ENCODE measurements at places on chromosomes 12 and 14.
A peak's percentile ranks its signal among the peaks of the same experiment; 100 is the strongest.

DNA sequence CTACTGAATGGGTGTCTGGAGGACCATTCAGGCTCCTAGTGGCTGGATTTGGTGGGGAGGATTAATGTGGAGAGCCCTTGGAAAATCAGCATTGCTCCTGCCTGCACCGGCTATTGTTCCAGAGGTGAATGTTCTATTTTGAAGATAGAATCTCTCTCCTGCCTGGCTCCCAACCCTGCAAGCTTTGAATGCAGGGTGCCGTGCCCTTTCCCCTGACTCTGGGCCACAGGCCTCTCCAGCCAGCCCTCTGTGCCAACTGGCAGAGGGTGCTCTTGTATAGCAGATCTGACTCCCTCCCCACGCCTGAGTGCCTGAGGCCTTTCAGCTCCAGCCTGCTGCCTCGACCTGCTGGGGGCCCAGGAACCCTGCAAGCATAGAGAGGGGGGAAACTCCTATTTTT lies 106.8 kb downstream of the TMEM260 start:
- no peak for DNase-seq
- no peak overlapping the region for H3K27ac ChIP-seq
- no peaks in the 10 kb centered on the region for H3K27me3 ChIP-seq
- no peaks in the 10 kb centered on the region for H3K36me3 ChIP-seq

GRCh38 chr14:77862154-77862786 lies 62.4 kb downstream of the ADCK1 start:
- no peak overlapping the region for H3K4me3 ChIP-seq
- no peak overlapping the region for H3K27ac ChIP-seq
- no peaks in the 10 kb centered on the region for H3K36me3 ChIP-seq
- DNase-seq, result peak; percentile 41
- no peaks in the 10 kb centered on the region for H3K27me3 ChIP-seq

GRCh38 chr14:54722791-54723432 lies 156.0 kb downstream of the SAMD4A start:
- H3K4me1 ChIP-seq, result no peaks in the 10 kb centered on the region
- no peaks in the 10 kb centered on the region for H3K36me3 ChIP-seq
- no peak overlapping the region for H3K27ac ChIP-seq
- H3K27me3 ChIP-seq, result no peaks in the 10 kb centered on the region
- no peak overlapping the region for H3K4me3 ChIP-seq

DNA sequence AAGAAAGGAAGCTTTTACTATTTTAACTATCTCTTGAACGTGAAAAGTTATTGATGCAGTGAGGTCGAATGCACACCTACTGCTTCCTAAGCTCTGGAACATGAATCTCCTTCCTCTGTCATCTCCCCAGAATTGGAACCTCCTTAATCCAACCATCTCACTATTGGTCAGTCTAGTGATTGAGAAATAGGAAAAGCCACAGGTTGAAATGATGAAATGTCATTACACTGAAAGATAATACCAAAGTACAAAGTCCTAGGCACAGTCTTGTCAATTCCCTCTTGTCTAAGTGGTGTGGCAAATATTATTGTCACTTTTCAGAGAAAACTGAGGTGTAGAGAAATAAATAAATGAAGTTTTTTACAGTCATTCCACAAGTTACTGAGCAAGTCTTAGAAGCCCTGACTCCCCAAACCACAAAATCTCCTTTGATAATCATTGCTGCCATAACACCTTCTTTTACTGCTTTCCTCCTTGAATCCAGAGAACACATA lies 19.5 kb upstream of the HIGD1C start:
- H3K27me3 ChIP-seq, result no peaks in the 10 kb centered on the region
- H3K4me3 ChIP-seq, result peak overlapping the region; percentile 2
- no peak for DNase-seq
- no peak overlapping the region for H3K27ac ChIP-seq

GRCh38 chr14:99047441-99048031 lies 224.5 kb downstream of the BCL11B start:
- H3K4me1 ChIP-seq, result no peaks in the 10 kb centered on the region
- no peaks in the 10 kb centered on the region for H3K36me3 ChIP-seq
- no peak overlapping the region for H3K4me3 ChIP-seq
- H3K27me3 ChIP-seq, result no peaks in the 10 kb centered on the region
- H3K27ac ChIP-seq, result no peak overlapping the region

DNA sequence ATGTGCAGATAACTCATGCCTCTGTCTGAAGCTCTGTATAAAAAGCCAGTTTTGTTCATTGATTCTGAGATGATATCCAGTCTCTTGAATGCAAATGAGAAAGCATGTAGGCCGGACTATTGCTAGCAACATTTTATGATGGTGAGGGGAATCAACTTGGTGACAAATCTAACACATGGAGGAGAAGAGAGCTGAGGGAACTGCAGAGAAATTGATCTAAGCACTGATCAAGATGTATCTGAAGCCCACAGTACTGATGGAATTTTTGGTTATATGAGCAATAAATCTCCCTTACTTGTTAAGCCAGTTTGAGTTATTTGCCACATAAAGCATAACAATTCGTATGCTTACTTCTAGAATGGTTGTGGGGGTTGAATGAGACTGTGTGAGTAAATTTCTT lies 295.6 kb upstream of the DDHD1 start:
- H3K27ac ChIP-seq, result no peak overlapping the region
- no peaks in the 10 kb centered on the region for H3K4me1 ChIP-seq

- no peaks in the 10 kb centered on the region for H3K36me3 ChIP-seq
- peak within 1 kb of the TSS; percentile 97 for H3K27ac ChIP-seq
- no peaks in the 10 kb centered on the region for H3K27me3 ChIP-seq
These were observed at the start of gene NAP1L1 for GRCh38 chr12:76083904-76084862. NAP1L1 (minus strand) TSS chr12:76084685; CDS start chr12:76074219, 10,466 bp downstream.

DNA sequence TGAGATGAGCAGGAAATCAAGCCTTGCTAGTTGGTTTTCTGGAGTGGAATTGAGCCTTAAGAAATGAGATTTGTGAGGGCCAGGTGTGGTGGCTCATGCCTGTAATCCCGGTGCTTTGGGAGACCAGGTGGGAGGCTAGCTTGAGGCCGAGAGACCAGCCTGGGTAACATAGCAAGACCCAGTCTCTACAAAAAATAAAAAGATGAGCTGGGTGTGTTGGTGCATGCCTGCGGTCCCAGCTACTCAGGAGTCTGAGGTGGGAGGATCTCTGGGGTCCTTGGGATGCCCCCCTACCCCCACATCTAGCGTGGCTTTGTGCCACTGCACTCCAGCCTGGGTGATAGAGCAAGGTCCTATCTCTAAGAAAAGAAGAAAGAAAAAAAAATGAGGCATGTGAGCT lies 104.2 kb upstream of the RTL1 start:
- DNase-seq, result no peak
- H3K4me3 ChIP-seq, result no peak overlapping the region
- H3K36me3 ChIP-seq, result no peaks in the 10 kb centered on the region
- H3K27me3 ChIP-seq, result no peaks in the 10 kb centered on the region
- peaks cover 31% of the 10 kb centered on the region for H3K4me1 ChIP-seq

GRCh38 chr14:99066378-99066777 lies 205.6 kb downstream of the BCL11B start:
- DNase-seq, result no peak
- H3K27ac ChIP-seq, result no peak overlapping the region
- H3K4me1 ChIP-seq, result no peaks in the 10 kb centered on the region
- H3K36me3 ChIP-seq, result peaks cover 9% of the 10 kb centered on the region

- H3K4me3 ChIP-seq, result no peak overlapping the region
- no peaks in the 10 kb centered on the region for H3K4me1 ChIP-seq
- no peak for DNase-seq
- H3K27me3 ChIP-seq, result no peaks in the 10 kb centered on the region
- H3K27ac ChIP-seq, result no peak overlapping the region
These were observed 53.3 kb downstream of the BMAL2 start for GRCh38 chr12:27385766-27386564.

DNA sequence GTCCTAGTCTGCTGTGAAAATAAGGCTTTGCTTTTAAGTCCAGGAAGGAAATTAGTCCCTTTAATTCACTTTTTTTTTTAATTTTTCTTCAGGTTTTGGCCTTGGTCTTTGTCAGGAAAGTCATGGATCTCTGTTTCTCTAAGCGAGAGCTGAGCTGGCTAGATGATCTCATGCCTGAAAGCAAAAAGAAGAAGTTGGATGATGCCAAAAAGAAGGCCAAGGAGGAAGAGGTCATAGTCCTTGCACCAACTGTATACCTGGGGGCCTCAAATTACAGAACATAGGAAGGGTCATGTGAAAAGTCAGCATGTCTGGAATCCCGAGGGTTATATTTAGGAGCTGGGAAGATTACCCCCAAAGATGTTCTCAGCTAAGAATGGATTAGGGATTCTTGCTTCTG lies 72.3 kb downstream of the SLC4A8 start:
- DNase-seq, result no peak
- H3K27ac ChIP-seq, result no peak overlapping the region
- H3K4me3 ChIP-seq, result no peak overlapping the region
- H3K4me1 ChIP-seq, result no peaks in the 10 kb centered on the region
- H3K27me3 ChIP-seq, result no peaks in the 10 kb centered on the region

DNA sequence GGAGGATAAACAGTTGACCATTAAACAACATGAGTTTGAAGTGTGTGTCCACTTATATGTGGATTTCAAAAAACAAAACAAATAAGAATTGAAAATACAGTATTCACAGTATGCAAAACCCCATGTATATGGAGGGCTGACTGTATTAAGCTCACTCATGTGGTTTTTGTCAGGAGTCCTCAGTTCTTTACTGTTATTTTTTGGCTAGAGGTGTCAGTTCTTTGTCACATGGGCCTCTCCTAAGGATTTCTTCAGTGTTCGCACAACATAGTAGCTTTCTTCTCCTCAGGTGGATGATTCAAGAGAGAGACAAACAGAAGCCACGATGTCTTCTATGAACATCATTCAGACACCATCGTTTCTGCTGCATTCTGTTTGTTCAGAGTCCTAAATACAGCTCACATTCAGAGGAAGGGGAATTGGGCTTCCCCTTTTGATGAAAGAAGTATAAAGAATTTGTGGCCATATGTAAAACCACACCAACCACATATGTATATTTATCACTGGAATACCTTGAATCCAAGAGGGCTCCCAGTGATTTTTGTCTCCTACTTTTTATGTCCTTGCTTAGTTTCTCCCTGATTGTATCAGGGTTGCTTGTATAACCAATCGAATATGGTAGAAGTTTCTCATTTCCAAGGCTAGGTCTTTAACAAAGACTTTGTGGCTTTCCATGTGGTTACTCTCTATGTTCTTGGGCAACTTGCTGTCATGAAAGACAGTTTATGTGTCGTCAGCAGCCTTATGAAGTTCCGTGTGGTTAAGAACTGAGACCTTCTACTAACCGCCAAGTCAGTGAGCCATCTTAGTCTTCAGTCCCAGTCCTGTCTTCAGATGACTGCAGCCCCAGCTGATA lies 18.9 kb downstream of the MNAT1 start:
- no peaks in the 10 kb centered on the region for H3K27me3 ChIP-seq
- no peaks in the 10 kb centered on the region for H3K36me3 ChIP-seq
- H3K4me3 ChIP-seq, result peak overlapping the region; percentile 10
- DNase-seq, result peak; percentile 67

DNA sequence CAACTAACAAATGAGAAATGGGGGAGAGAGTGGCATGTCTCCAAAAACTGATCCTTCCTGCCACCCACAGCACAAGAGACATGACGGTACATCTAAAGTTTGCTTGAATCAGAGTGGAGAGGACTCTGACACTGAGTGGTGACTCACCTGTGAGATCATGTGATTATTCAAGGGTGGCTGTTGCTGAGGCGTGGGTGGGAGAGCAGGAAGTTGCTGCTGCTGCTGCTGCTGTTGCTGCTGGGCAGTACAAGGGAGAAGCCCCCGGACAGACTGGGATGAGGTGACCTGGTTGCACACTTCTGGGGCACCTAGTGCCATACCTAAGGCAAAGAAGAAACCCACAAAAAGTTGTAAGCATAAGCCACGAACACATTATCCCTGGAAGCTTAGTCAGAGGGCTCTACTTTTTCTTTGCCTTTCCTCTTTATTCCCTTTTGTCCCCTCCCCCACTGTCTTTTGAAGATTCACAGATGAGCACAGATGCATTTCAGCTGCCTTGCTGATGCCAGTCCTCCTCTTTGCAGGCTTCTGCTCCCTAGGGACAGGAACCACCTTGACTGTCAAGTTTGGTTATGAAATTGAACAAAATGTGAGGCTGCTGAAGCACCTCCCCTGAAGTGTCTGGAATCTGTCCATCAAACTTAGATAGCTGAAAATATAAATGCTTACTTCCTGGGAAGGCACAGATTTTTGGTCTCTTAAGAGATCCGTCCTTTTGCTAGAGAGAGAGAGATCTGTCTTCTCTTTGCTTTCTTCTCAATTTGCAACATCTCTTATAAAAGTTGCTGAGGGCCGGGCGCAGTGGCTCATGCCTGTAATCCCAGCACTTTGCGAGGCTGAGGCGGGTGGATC lies 29.4 kb upstream of the STAC3 start:
- H3K4me3 ChIP-seq, result no peak overlapping the region
- DNase-seq, result no peak
- H3K36me3 ChIP-seq, result peaks cover 95% of the 10 kb centered on the region
- H3K4me1 ChIP-seq, result no peaks in the 10 kb centered on the region
- H3K27me3 ChIP-seq, result no peaks in the 10 kb centered on the region
- H3K27ac ChIP-seq, result no peak overlapping the region

GRCh38 chr12:63779498-63780481 lies at the start of gene RXYLT1:
RXYLT1 (plus strand) TSS chr12:63779909; CDS start chr12:63779961, 52 bp downstream.
- peak; percentile 70 for DNase-seq
- H3K36me3 ChIP-seq, result peaks cover 27% of the 10 kb centered on the region
- H3K27me3 ChIP-seq, result no peaks in the 10 kb centered on the region
- H3K27ac ChIP-seq, result peak within 1 kb of the TSS; percentile 85
- peaks cover 19% of the 10 kb centered on the region for H3K4me1 ChIP-seq
- H3K4me3 ChIP-seq, result peak within 1 kb of the TSS; percentile 91

GRCh38 chr14:99519347-99519881 lies 38.2 kb downstream of the CCNK start:
- DNase-seq, result no peak
- no peak overlapping the region for H3K27ac ChIP-seq
- no peak overlapping the region for H3K4me3 ChIP-seq
- no peaks in the 10 kb centered on the region for H3K4me1 ChIP-seq
- no peaks in the 10 kb centered on the region for H3K36me3 ChIP-seq
- no peaks in the 10 kb centered on the region for H3K27me3 ChIP-seq

- no peak overlapping the region for H3K27ac ChIP-seq
- H3K36me3 ChIP-seq, result no peaks in the 10 kb centered on the region
- no peak overlapping the region for H3K4me3 ChIP-seq
- H3K27me3 ChIP-seq, result no peaks in the 10 kb centered on the region
- DNase-seq, result peak; percentile 12
These were observed 290.3 kb downstream of the NAV3 start for GRCh38 chr12:78120866-78121560.

DNA sequence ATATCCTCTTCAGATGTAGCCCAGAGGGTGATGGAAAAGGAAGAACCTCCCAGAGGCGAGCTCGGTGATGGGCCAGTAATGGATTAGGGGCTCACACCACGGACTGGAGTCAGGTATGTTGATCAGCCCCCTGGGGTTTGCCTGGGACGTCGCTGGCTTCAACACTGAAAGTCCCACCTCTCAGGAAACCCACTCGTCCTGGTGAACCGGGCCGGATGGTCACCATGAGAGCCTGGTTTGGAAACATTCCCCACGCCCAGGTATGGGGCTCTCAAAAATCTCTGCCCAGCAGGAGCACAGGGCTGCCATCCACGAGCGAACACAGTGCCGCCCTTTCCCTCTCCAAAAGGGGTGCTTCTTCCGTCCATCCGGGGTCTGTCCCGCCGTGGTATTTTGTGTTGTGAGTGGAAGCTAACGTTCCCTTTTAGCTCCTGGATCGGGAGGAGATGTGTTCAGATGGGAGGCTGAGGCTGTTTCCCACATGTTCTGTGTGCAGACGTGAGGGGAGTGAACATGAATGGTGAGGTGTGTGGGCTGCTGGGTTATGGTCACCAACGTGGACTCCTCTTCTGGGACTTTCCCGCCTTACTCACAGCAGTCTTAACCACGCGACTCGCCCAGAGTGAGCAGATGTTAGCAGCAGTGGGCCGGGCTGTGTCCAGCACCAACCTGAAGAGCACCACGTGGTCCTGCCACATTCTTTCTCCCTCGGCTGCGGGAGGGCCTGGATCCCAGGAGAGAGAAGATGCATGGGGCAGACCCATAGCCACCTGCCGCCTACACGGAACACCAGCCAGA lies 139.2 kb downstream of the KIF26A start:
- H3K36me3 ChIP-seq, result no peaks in the 10 kb centered on the region
- no peak overlapping the region for H3K4me3 ChIP-seq
- no peak for DNase-seq
- H3K27me3 ChIP-seq, result no peaks in the 10 kb centered on the region
